ENCODE measurements at places on chromosomes 3 and 15.

DNA sequence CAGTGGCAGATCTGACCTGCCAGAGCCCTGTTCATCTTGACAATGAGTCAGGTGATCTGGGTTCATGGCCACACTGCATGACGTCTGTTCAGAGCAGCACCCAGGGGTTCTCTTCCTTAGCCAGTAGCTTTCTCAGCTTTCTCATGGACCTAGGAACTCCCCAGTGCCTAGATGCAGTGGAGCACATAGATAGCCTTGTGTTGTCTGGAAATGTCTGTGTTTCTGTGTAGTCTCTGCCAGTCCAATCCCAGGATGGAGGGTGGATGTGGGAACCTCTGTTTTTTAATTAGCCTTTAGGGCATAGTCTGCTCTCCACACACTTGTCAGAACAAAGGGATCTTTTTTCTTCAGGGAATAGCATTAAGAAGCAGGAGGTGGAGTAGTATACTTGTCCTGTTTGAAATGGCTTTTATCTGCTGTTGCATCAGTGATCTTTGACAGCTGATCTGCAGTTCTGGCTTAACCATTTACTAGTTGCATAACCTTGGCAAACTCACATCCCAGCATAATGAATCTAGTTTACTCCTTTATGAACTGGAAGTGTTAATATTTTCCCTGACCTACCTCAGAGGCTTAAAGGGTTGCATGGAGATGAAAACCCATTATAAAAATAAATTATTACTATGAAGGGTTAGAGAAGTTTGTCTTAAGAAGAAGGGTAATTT, 16.1 kb upstream of the CACNA1D start:
- DNase-seq, result no peak

GRCh38 chr15:82536409-82537350, 3.6 kb downstream of the RPS17 start:
- DNase-seq, result no peak

- no peak for DNase-seq
Observed at GRCh38 chr15:92979011-92979701, 79.0 kb downstream of the CHD2 start.

- DNase-seq, result no peak
Observed at GRCh38 chr15:22845289-22845900, 6.9 kb downstream of the NIPA2 start.

- no peak for DNase-seq
Observed at GRCh38 chr15:80823120-80823519, 44.0 kb downstream of the CEMIP start.

- no peak for DNase-seq
Observed at GRCh38 chr3:123337226-123337625, 111.7 kb downstream of the ADCY5 start.

DNA sequence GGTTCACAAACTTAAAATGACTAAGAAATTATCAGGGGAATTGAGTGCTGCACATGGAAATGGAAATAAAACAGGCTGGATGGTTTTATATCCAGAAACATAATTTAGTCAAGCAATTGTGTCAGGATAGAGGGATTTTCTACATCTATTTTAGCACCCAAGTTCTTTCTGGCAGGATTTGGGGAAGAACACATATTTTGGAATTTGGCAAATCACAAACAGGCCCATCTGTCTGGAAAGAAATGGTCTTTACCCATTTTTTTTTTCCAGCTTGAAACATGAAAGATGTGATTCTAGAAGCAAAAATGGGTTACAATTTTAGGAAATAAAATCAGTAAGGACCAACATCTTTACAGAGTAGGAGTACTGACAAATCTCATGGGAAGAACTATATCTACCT, 14.4 kb upstream of the UNC13C start:
- DNase-seq, result no peak

- DNase-seq, result no peak
Observed at GRCh38 chr3:171658841-171659240, 151.4 kb downstream of the PLD1 start.

- DNase-seq, result no peak
Observed at GRCh38 chr15:29225534-29226234, 43.9 kb downstream of the NSMCE3 start.

DNA sequence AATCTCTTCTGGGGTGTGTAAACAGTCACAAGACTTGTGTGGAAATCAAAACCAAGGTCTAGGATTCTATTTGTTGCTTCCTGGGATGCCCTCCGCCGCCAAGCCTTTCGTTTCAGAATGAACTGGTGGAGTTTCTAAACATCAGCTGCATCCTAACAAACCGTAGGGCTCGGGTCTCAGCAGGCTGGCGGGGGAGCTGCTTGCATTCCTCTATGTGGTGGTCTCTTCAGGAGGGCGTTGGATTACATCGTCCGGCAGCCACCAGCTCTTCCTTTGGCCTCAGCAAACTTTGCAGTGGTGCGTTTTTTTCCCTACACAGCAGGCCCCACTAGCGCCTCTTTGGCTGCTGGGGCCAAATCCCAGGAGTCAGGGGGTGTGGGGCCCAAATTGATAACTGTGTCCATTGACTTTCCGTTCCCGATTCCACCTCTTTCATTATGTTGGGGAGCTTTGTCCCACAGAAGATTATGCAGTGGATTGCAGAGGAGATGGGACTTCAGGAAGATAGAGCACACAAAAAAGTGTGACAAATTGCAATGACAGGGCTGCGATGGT, 390.0 kb upstream of the NR2F2 start:
- DNase-seq, result no peak

- DNase-seq, result no peak
Observed at GRCh38 chr3:79016587-79017376, 751.0 kb downstream of the ROBO1 start.

DNA sequence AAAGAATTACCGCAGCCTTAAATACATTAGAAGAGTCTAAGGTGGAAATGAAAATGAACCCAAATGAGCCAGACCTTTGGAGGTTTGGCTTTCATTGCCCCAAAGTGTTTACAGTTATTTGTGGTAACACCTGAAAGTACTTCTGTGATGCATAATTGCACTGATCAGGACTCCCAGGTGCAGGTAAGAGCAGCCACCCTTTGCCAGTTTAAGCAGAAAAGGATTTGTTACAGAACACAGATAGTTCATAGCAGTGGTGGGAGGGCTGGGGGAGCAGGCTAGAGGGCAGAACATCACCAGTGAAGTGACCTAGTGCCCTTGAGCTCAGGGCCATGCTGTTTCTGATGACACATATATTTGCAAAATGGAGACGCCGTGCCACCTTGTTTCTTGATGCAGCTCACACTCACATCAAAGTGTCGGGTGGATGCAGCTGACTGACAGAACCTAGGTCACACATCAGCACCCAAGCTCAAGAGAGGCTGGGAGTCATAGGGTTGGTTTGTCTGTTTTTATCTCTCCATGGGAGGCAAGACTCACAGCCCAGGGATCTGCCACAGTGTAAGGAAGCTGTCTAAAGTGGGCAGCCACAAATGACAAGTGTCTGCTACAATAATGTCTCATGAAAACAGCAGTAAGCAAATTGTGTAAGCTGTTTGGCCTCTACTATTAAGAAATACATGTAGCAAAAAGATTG, 49.1 kb downstream of the NEK11 start:
- DNase-seq, result no peak

DNA sequence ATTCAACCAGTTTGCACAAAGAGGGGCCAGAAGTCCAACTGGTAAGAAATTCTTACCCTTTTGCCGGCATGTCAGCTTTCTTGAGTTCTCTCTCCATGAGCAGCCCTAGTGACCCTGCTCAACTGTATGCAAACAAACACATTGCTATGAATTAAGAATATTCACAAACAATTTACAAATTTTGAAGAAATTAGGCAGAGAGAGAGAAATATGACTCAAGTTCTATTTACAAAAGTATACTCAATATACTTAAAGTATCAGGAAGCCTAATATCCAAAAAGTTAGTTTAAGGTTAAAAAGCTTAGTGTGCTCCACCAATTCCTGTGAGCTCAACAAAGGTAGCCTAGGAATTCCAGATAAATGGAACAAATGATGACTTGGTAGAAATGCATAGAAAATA, 3.5 kb upstream of the EHHADH start:
- DNase-seq, result no peak

Data from naive thymus-derived CD4-positive, alpha-beta T cell (primary cell).